ENCODE measurements at places on chromosomes 4 and X. TPM values are rescaled to one million over a fixed set of nuclear protein-coding genes. Genes with fewer than 3 reads are reported as not detected.

DNA sequence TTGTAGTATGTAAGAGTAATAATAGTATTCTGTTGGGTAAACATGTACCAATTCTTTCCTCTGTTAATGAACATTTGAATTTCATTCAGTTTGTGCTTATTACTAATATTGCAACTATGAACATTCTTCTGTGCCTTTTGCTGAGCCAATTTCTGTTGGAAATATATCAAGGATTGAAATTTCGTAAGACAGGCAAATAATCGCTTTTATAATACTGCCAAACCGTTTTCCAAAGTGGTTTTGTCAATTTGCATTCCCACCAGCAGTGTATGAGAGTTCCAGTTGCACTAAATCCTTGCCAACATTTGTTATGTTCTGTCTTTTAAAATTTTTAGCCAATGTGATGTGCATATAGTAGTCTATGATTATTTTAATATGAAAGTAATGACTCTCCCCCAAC, 38.6 kb downstream of the MAGEB17 start:
- DNase-seq, result no peak

The PABPC5 gene
- total RNA-seq, result not detected

GRCh38 chr4:102808009-102808408, 19.3 kb downstream of the UBE2D3 start:
- no peak for DNase-seq

DNA sequence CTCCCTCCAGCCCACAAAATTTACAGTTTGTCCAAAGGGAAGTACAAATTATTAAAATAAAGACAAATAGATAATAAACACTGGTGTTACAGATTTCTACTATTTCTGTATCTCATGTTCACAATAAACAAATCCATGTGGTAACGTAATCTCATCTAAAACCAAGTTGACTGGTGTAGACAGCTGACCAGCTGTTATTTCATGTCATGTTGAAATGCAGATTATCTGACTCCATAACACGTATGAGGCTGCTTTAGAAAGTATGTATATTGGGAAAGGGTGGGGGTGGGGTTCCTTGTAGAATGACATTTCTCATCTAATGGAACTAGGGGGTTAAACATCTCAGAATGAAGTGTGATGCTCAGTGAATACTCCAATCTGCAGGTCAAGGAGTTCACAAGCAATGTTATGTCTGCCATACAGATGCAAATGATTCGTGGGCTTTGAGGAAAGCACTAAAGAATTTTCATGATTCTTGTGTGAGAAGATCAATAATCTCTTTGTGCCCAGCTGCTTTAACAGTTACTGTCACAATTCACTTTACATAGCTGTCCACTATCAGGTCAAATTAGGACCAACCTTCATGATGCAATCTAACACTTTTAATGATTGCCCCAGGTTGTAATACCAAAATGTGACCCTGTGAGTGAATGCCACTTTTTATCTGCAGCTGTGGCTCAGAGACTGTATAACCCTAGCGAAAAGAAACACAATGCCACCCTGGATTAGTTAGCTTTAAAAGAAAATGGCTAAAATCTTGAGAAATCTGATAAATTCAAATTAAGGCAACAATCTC, 114.0 kb downstream of the ENOX2 start:
- no peak for DNase-seq

- no peak for DNase-seq
These were observed 1498.0 kb downstream of the STIM2 start for GRCh38 chr4:28358606-28359005.

- DNase-seq, result no peak
These were observed 16.7 kb downstream of the LETM1 start for GRCh38 chr4:1839282-1839681.

The GATA1 gene
- total RNA-seq, result not detected

DNA sequence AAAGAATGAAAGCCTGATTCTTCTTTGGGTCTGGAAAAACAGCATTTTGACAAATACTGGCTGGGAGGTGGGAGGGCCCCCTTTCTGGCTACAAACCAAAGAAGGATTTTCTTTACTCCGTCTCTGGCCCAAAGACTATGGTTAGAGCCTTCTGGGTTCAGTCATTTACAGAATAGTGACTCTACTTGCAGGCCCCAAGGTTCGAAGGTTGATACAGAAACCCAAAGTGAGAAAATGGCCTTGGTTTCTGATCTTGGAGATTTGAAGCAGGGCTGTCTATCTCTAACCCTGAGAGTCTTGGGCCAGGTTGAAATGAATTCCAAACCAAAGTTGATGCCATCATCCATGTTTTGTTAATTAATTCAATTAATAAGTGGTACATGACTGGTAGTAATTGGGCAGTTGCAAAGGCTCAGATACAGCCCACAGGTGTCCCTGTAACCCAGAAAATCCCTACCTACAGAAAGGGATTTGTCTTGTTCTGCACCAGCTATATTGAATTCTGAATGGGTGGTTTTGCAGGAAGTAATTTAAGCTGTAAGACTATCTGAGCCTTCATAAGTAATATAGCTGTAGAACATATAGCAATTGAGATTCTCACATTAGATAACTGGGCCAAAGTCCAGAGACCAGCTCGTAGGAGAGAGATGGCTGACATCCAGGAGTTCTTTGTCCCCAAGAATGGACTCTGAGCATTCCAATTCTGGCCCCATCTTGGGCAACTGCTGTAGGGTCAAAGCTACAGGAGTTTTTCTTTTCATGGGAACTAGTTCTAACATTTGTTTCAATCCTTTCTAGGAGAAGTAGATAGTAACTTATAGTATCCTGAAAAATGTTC, 34.5 kb downstream of the CHRNA9 start:
- no peak for DNase-seq
